ENCODE measurements at places on chromosomes 12 and 14. TPM values are rescaled to one million over a fixed set of nuclear protein-coding genes. Genes with fewer than 3 reads are reported as not detected.

Gene AVPR1A
- 1.4 TPM for total RNA-seq

GRCh38 chr12:130764073-130764472 is 48.0 kb upstream of the RIMBP2 start:
- DNase-seq, result no peak

DNA sequence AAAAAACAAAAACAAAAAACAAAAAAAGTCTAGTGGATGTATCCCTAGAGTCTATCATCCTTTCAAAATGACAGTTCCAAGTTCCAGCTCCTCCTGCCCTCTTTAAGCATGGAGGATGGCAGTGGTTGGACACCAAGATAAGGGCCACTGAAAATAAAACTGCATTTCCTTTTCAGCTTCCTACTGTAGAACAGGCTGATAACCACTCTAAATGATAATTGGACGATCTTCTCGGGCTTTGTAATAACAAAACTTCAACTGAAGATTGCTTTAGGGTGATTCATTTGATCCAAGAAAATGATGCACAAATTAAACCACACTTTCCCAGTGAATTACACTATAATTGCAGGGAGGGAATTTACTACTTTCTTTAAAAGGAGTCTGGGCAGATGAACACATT is 42.2 kb upstream of the CRACR2A start:
- no peak for DNase-seq

DNA sequence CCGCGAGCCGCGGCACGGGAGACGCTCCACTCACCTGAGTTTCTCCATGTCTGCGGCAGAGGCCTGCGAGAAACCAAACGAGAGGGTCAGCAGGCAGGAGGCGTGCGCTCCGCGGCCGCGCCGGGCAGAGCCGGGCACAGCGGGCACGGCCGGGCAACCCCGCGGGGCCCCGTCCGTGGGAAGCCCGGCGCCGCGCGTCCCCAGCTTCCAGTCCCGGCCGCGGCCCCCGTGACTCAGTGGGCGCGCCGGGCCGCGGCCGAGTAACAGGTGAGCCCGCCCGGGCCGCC is 19.4 kb downstream of the BEGAIN start:
- no peak for DNase-seq

Gene CATSPERB
- 0.97 TPM for total RNA-seq

Gene AKAP6
- total RNA-seq, result 249 TPM

DNA sequence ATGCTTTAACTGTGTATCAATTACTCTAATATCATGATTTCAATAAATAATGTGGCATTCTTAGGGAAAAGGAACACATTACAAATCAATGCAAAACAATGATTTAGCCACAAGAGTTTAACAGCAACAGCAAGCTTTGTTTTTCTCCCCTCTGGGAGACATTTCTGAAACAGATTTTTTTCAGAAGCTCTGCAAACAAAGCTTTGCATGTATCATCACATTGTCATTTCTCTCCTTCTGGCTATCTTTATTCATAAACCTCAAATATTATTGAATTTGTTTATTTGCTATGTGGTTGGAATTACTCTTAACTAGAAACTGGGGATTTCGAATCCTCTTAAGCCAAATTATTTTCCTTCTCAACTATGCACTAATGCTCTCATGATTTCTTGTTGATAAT is 278.4 kb upstream of the ATXN7L3B start:
- DNase-seq, result no peak

- DNase-seq, result no peak
These were observed 63.2 kb downstream of the TSPAN11 start for GRCh38 chr12:30989754-30990153.

DNA sequence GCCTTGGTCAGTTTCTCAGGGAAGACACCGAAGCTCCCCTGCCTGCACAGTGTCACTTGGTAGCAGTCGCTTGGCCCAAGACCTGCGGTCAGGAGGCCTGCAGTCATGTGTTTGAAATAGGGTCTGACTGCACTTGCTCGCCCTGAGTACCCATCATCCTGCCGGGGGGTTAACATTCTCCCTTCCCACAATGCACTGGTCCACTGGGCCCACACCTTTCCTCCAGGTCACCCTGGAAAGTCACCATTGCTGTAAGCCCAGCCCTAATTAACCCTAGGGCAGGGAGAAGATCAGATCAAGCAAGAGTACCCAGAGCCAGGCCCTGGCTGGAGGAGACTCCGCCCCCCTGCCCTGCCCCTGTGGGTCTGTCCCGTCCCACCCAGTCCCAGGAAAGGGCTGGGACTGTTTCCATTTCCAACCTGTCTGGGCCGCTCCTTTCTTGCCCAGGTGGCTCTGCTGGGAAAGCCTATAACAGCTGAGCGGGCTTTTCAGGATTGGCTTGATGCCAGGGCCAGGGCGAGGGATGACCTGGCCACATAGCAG is 87.1 kb downstream of the ZFP36L1 start:
- no peak for DNase-seq
